ENCODE measurements at places on chromosomes 4 and X. TPM values are rescaled to one million over a fixed set of nuclear protein-coding genes. Genes with fewer than 3 reads are reported as not detected.
A peak's percentile ranks its signal among the peaks of the same experiment; 100 is the strongest.

DNA sequence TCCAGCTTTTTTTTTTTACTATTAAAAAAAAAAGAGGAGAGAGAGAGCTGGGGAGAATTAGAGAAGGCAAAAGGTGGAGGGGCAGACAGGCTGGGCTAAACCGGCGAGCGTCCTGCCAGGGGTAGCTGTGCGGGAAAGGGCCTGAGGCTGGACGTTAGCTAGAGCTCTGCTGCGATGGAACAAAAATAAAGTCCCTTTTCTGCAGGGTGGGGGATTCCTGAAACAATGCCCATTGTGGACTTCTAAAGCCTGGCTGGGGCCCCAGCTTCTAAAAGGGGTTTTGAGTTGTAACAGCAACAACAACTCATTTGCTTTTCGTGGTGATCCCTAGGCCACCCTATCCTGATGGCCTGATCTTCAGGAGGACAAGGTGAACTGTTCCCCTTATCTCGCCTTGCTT, 311.7 kb downstream of the FBXW7 start:
- DNase-seq, result no peak

DNA sequence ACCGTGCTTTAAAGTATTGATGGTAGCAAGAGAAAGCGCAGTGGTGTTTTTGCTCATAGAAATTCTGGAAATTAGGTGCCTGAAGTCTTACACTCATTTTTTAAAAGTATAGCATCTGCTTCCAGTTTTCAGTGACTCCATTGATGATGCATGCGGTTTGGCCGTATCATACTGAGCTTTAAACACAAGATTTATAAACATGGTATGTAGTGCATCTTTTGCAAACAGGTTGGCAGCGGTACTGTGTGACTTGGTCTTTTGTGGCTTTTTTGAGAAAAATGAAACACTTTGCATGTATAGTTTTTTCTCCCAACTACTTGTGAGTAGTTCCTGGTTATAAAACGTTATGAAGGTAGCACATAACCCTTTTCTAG, 2.0 kb downstream of the DDX3X start:
- no peak for DNase-seq

The SSX4B gene
- not detected for total RNA-seq

DNA sequence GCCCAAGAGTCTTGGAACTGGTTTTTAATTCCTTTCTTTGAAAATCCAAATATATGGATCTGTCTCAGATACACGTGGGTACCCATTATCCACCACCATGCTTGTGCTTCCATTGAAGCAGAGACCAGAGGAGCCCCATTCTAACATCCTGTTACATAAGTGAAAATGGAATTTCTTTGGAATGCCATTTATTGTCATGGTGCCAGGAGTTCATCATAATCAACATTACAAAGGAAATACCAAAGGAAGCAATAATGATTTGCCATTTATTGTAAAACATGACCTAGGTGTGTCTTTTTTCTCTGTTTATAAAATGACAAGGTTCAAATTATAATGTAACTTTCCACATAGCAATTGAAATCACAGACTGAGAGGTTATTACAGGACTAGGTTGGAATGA, 61.7 kb downstream of the PALLD start:
- no peak for DNase-seq

DNA sequence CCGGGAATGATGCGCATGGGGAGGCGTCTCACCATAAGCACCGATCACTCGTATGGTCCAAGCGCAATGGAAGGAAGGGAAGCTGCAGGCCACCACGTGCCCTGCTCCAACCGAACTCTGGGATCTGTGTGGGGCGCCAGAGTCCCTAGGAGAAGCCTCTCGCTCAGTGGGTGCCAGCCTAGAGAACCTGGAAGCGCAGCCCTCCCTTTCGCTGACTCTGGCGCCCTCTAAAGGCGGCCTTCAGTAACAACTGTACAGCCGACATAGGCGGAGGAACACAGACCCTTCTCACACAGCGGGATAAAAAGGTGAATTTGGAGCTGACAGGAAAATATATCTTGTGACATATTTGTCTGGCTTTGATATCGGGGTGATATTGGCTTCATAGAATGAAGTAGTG, 76.0 kb downstream of the INTS6L start:
- peak; percentile 42 for DNase-seq

GRCh38 chr4:25842229-25842845, 20.5 kb downstream of the SEL1L3 start:
- DNase-seq, result peak; percentile 72

- DNase-seq, result no peak
These were observed 97.7 kb downstream of the DDX60 start for GRCh38 chr4:168220893-168221292.

The ARL9 gene
- 0.76 TPM for total RNA-seq

The TRMT10A gene
- total RNA-seq, result 18.8 TPM

The HTN1 gene
- total RNA-seq, result not detected

DNA sequence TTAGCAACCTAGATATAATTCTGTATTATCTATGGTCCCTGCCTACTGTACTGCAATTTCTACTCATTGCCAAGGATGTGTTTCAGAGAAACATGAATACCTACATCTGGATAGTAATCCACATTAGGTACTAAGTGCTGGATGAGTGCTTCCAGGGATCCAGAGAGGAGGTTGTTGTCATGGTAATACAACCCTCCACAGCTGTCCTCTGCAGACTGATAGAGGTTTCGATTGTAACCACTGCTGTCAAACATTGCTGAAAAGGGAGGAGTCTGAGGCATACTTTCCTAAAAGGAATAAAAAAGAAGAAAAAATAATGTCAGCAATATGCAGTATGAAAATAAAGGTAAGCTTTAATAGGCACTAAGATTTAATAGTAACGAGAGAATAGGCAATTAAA, 12.5 kb downstream of the RASGEF1B start:
- DNase-seq, result no peak

The CENPVL1 gene
- total RNA-seq, result not detected

GRCh38 chr4:111961809-111962208, 183.4 kb upstream of the FAM241A start:
- no peak for DNase-seq

- DNase-seq, result no peak
These were observed 674 bp downstream of the GNPDA2 start for GRCh38 chr4:44725726-44726037.

DNA sequence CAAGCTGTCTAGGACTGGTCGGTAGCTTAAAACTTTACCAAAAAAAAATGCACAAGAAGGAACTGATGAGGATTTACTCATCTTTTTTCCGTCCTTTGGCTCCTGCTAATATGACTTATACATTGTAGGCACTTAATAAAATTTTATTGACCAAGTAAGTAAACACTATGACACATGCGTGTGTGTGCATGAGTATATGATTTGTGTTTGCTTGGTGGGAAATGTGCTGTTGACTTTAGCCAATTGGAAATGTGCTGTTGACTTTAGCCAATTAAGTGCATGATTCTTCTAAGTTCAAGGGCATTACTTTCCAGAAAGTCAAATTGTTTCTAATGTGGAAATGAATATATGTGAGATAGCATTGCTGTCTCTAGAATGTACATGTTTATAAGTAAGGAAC, 78.3 kb downstream of the FIP1L1 start:
- DNase-seq, result no peak

The FREM3 gene
- not detected for total RNA-seq

DNA sequence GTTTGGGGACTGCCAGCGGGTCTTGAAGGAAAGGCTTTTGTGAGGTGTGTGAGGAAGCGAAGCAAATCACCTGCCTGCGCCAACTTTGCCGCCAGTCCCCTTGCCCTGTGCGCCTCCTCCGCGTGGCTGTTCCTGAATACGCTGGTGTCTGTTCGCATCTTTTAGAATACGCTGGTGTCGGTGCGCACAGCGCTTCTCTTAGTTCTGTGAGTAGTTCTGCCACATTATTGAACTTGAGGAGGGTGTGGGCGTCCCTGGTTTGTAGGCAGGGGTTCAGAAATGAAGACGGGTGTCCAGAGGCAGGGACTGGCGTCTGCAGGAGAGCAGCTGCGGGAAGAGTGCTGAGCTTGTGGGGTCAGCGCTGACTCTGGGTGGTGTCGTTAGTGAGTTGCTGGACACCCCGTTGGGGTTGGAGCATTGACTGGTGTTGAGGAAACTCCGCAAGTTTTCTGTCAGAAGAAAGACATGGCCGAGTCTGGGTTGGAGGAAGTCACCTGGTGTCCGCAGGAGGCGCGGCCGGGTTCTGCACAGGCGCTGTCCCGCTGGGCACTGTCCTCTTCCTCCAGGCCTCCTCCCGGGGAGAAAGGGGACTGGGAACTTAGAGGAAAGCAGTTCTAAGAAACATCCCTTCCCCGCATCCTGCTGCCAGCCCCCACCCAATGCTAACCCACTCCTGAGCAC, 930 bp downstream of the ZNF718 start:
- peak; percentile 44 for DNase-seq

GRCh38 chr4:26139310-26139924, 181.4 kb upstream of the RBPJ start:
- no peak for DNase-seq

The SPINK2 gene
- 5.2 TPM for total RNA-seq

GRCh38 chrX:38342853-38343778, 9.3 kb upstream of the OTC start:
- no peak for DNase-seq

DNA sequence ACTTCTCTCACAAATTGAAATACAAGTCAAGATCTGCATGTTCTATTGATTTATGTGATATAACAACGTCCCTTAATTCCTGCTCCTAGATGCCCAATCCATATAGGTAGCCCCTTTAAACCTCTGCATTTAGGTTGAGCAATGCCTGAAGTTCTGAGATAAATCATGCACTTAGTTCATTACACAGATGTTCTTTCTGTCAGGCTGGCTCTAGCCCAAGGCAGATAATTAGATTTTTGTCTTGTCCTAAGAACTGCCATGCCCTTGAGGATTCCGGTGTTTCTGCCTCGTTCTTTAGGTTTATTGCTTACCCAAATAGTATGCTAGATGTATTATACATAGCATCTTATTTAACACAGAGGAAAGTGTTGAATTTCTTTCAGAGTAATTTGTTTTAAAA, 143.1 kb downstream of the TRAM1L1 start:
- DNase-seq, result no peak

DNA sequence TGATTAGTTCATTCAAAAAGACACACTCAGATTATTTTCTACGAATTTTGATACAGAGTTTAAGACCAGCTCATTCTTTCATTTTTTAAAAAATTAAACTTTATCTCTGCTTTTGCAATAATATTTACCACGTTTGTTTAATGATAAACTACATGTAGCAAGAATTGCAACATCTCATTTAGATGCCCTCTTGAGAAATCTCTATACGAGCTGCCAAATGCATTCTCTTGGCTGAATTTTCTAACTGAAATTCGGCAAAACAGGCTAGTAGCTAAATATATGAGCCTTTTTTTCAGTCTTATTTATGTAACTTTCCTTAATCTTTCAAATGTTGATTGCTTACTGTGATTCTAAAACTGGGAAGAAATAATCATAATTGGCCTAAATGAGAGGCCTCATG, 2.1 kb upstream of the GC start:
- DNase-seq, result no peak

DNA sequence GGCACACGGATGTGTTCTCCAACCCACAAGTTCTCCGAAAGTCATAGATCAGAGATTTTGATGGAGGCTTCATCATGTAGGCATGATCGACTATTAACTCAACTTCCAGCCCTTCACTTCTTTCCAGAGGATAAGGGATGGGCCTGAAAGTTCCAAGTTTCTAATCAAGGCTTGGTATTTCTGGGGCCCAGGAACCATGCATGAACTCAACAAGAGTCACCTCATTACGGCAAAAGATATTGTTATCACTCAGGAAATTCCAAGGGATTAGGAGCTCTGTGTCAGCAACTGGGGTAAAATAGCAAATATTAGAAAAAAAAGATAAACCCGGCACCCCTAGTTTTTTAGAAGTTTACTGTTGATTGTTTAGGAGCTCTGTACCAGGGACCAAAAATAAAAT, 240.1 kb upstream of the PPP1R2C start:
- no peak for DNase-seq

All from OCI-LY7 (cell line).